NCI-H1092 (cell line): ENCODE measurements at places on chromosomes 5 and 9.

DNA sequence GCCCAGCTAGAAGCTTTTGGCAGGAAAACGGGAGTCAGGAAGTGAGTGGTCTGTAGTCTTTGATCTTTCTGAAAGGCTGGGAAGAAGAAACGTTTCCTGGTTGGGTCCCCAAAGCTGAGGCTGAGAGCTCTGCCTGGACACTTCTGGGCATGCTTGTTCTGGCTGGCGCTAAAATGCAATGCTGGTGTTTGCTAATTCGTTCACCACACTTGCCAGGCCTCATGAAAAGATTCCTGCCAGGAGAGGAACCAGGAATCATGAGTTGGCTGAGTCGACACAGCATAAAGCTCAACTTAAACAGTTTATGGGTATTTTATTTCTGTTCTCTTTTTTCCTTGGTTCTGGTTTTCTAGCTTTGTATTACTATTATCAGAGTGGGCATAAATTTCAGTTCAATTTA is 10.7 kb upstream of the PTGR1 start:
- DNase-seq: no peak

- DNase-seq: no peak
These were observed 353.7 kb downstream of the CETN3 start for GRCh38 chr5:90055831-90056328.

DNA sequence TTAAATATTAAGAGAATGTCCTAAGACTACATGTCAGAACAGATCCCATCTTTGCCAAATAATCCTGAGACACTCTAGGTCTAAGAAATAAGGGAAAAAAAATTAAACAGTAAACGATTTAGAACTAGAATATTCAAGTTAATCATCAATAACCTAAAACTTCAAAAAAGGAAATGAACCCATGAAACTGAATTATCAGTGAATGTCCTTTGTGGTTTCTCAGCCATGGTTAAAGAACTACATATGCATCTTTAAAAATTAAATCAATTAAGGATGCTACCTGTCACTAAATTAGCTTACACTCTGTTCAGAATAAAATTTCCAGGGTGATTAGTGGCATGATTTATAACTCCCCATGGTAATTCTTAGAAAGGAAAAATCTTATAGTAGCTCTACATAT is 850.0 kb upstream of the C9orf72 start:
- DNase-seq: no peak

- DNase-seq: peak; percentile 14
These were observed 89.2 kb upstream of the PTCH1 start for GRCh38 chr9:95605816-95606488.

GRCh38 chr5:115170929-115171510 is 1.3 kb upstream of the TRIM36 start:
- DNase-seq: no peak

GRCh38 chr9:113954591-113954990 is 78.5 kb downstream of the ZNF618 start:
- DNase-seq: no peak

- DNase-seq: peak; percentile 11
These were observed 148.7 kb upstream of the ERCC6L2 start for GRCh38 chr9:95726756-95727155.

- DNase-seq: no peak
These were observed 118.0 kb downstream of the VAV2 start for GRCh38 chr9:133874060-133874657.

DNA sequence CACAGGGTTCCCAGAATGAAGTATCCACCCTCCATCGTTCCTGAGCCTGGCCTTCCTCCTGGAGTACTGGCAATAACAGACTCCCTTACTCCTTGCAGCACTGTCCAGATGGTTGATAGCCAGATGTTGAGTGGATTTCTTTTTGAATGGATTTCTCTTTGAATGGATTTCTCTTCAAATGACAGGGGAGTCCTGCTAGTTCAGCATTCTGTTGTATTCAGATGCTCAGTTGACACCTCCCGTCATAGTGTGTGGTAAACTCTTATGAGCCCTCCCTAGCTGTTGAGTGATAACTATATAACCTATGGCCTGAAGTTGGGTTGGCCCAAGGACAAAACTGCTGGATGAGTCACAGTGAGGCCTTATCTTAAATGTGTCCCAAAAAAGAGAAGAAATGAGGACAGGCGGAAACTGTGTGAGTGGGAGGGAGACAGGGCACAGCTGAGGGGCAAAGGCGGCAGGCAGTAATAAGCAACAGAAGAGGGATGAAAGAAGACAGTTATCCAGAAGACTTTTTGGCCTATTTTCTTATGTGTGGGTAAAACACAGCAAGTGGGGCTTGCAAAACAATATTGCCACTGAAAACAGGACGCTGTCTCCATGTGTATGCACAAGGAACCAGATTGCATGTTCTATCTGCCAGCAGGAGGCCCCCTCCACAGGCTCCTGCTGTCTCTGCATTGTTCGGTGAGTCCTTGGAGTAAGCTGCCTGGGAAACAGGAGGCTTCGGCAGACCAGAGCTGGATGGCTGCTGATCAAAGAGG is 209.5 kb upstream of the S1PR3 start:
- DNase-seq: no peak

DNA sequence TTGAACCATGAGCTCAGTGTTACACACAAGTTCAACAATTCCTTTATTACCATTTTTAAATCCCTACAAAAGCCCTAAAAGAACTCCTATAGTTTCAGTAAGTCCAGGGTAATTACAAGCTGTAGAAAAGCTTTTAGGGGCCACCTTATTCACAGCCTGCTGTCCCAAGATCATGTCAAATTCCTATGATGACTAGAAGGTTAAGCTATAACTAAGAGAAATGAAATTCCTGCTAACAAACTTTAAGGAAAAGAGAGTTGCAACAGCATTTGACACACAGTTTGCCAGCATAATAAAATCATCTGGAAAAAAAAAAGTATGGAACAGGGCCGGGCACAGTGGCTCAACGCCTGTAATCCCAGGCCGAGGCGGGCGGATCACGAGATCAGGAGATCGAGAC is 31.5 kb downstream of the TMEM245 start:
- no peak for DNase-seq

DNA sequence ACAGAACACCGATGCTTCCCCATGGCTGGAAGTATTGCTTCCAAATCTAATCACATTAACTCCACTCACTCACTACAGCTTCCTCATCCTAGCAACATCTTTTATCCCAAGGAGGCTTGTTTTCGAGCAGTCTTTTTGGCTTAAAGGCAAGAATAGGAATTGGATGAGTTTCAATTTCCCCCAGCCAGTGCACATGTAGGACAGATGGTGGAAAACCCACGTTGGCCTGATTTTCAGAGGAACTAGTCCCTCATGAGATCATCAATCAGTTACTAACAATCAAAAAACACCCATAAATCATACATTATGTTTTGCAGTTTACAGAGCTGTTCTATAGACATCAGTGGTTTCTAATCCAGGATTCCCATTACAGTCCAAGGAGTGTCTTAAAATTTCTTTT is 48.5 kb upstream of the AGXT2 start:
- DNase-seq: no peak

GRCh38 chr9:120289990-120290975 is 289.7 kb downstream of the CDK5RAP2 start:
- no peak for DNase-seq

GRCh38 chr9:5783982-5784381 is 48.9 kb downstream of the ERMP1 start:
- no peak for DNase-seq

- DNase-seq: no peak
These were observed 3.7 kb downstream of the SPATA31E1 start for GRCh38 chr9:87886210-87886932.

GRCh38 chr9:95780121-95780520 is 95.4 kb upstream of the ERCC6L2 start:
- DNase-seq: no peak

GRCh38 chr5:172503925-172504700 is 49.8 kb upstream of the SH3PXD2B start:
- DNase-seq: no peak

GRCh38 chr5:109455598-109456096 is 45.9 kb upstream of the PJA2 start:
- no peak for DNase-seq

DNA sequence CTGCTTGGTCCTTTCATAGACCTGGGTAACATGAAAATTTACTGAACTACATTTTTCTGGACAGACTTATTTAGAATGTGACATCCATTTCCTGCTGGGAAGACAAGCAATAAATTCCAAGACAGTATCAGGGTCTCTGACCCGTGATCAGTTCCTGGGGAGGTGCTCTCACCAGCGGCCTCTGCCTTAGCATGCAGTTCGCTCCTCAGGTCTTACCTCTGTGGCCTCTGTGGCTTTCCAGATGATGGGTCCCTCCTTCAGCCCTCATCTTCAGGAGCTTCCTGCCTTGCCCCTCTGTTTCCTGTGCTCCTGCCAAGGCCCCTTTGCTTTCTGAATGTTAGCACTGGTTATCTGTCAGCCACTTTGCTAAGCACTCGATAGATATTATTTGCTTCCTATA is 66.4 kb downstream of the CMYA5 start:
- no peak for DNase-seq

DNA sequence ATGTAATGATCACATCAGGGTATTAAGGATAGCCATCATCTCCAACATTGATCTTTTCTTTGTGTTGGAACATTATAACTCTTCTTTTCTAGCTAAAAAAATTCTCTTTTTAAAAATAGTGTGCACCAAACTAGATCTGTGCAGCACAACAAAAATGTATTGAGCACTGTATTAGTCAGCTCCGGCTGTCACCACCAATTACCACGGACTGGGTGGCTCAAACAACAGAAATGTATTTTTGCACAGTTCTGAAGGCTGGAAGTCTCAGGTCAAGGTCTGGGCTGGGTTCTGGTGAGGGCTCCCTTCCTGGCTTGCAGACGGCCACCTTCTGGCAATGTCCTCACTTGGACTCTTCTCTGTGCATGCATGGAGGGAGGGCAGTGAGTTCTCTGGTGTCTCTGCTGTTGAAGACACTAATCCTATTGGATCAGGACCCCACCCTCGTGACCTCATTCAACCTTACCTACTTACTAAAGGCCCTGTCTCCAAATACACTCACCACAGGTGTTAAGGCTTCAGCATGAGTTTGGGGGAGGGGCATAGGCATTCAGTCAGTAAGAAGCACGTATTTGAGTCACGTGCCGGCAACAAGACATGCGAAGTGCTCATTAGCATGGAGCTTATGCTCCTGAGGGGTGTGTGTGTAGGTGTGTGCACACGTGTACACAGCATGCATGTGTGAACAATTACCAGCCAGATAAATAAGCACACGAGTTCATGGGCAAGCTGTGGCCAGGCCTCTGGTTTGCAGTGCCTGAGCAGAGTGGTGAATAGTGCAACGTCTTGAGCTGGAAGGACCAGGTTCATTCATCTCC is 89.4 kb upstream of the SH3PXD2B start:
- no peak for DNase-seq

- no peak for DNase-seq
These were observed 202.0 kb downstream of the FSTL4 start for GRCh38 chr5:133410335-133410828.

DNA sequence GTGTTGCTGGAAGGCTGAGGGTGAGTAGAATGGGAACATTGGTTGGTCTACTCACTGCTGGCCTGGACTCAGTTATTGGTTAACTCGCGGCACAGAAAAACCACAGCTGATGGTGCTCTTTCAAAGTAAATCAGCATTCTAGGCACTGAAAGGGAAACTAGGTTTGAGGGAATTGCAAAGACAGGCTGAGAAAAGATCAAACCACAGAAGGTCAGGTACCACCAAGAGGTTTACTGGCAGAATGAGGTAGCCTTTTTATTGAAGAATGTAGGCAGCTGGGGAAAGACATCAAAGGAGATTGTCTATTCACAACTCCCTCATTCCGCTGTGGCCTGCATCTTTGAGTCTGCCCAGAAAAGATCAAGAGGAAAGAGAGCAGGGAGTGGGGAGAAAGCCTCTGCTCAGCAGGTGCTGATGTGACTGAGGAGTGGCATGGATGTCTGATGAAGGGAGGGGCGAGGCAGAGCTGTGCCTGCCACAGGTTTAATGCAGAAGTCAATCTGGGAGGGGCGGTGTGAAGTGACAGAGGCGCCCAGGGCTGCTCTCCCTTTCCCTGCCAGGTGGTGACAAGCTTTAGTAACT is 255.5 kb downstream of the MAN2A1 start:
- no peak for DNase-seq

DNA sequence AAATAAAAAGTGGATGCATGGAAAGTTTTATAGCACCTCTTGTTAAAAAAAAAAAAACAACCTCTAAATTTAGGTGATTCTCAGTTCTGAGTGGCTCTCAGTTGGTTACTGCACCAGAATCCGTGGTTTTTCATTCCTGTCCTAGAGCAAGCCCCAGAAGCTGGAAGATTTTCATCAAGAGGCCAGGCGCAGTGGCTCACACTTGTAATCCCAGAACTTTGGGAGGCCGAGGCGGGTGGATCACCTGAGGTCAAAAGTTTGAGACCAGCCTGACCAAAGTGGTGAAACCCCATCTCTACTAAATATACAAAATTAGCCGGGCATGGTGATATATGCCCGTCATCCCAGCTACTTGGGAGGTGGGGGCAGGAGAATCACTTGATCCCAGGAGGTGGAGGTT is 27.2 kb upstream of the SLC9A3 start:
- DNase-seq: no peak

- no peak for DNase-seq
These were observed 626.2 kb downstream of the TLR4 start for GRCh38 chr9:118330191-118330986.

GRCh38 chr5:173229382-173229959 is 5.5 kb downstream of the NKX2-5 start:
- no peak for DNase-seq

GRCh38 chr5:76305269-76305668 is 97.8 kb upstream of the IQGAP2 start:
- DNase-seq: no peak

DNA sequence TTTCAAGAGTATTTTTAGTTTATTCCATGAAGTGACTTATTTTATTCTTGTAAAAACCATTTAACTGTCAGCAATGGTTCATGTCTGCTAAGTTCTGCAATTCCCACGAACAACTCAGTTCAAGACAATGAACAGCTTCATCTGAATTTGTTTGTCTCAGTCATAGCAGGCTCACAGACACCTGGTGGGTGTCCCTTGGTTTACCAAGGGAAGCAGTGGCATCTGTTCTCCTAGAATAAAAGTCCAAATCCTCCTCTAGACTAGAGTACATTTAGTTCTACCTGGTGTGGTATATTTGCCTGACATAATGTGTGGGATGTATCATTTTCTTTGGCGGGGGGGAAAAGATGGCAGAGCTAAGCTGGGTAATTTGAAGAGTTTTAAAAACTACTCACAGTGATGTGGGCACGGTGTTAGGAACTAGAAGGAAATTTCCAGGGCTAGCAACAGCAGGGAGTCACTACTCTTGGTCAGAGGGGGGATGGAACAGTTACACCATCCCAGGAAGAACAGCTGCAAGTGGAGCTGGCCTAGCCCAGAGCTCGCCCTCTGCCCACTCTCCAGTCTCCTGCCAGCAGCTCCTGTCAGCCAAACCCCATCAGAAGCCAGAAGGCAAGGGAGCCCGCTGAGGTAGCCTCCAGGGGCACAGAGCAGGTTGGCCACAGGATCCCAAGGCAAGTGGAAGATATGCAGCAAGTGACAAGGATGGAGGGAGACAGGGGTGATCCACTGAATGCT is 100.3 kb downstream of the PJA2 start:
- DNase-seq: no peak

- no peak for DNase-seq
These were observed 210.5 kb downstream of the GRIA1 start for GRCh38 chr5:153700940-153701339.

GRCh38 chr5:151144922-151145321 is 12.7 kb downstream of the ANXA6 start:
- DNase-seq: no peak

- DNase-seq: no peak
These were observed 52.8 kb downstream of the CAST start for GRCh38 chr5:96714951-96715451.

- DNase-seq: peak; percentile 31
These were observed 26.0 kb downstream of the GABRP start for GRCh38 chr5:170809551-170809950.

GRCh38 chr5:9455826-9456434 is 89.9 kb downstream of the SEMA5A start:
- DNase-seq: no peak
